ENCODE measurements at places on chromosomes 12 and 14. TPM values are rescaled to one million over a fixed set of nuclear protein-coding genes. Genes with fewer than 3 reads are reported as not detected.

DNA sequence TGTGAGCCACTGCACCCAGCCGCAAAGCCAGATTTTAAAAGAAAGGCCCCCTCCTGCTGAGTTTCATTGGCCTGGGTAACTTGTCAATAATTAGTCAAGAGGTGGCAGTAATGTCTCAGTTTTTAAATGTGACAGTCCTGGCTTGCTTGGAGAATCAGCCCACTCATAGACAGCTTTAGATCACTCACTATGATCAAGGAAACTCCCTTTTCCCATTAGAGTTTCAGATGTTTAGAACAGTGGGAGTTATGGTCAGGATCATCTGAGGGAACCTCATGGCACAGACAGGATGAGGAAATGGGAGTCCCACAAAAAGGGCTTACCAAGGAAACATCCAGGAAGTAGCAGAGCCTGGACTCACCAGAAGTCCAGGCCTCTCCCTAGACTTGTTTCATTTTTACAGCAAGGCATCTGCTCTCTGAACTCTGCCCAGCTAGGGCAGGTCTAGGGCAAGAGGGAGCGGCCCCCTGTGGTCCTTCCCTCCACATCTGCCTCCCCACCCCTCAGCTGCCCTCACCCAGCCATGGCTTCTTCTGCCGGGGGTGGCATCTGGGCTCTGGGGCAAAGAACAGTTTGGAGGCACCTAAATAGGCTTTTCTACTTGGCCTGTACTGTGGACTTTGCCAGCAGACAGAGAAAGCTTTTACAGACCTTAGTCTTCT is 11.2 kb downstream of the BCL2L14 start:
- no peak for DNase-seq

The LYSET gene
- 8.5 TPM for total RNA-seq

GRCh38 chr14:54848910-54849309 is 53.7 kb downstream of the GCH1 start:
- no peak for DNase-seq

DNA sequence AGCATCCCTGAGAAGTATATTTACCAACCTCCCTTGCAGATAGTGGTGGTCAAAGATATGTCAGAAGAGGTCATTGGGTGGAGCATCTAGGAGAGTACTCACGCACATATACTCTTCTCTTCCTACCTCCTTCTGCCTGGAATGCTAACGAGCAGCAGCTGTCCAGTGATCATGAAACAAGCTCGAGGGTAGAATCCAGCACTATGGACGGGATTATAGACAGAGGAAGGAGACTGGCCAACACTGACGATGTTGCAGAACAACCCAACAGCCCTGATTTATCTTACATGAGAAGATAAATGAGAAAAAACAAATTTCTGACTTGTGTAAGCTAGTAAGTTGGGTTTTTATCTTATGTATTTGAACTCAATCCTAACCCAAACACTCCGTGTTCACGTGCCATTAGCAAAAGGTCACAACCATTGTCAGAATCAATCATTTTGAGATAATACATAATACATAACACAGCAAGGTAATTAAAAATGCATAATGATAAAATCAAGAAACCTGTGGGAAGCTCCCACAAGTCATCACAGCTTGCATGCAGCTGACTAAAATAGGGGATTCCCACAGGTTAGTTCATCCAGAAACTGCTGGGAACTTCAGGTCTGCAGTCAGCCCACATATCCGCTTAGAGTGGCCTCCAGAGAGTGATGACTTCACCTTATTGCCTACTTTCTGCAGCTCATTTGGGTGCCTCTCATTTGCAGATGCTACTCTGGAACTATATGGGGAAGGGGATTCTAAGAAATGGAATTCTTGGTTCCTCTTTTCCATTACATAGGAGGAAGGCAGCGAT is 36.3 kb upstream of the STK38L start:
- no peak for DNase-seq

DNA sequence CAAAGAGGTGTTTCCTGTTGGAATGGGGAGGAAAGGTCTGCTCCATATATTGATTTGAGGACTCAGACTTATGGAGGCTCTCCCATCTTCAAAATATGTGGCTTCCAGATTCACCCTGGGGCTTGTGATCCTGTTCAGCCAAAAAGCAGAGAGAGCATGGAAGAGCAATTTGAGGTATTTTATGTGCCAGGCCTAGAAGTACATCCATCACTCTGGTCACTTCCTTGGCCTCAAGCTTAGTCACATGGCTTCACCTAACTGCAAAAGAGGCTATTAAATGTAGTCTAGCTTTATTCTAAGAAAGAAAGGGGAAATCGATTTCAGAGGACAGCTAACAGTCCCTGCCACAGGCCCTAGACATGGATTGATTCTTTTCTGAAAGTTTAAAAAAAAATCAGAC is 86.2 kb downstream of the C12orf50 start:
- no peak for DNase-seq

GRCh38 chr12:131275824-131276223 is 322.1 kb downstream of the ADGRD1 start:
- no peak for DNase-seq

DNA sequence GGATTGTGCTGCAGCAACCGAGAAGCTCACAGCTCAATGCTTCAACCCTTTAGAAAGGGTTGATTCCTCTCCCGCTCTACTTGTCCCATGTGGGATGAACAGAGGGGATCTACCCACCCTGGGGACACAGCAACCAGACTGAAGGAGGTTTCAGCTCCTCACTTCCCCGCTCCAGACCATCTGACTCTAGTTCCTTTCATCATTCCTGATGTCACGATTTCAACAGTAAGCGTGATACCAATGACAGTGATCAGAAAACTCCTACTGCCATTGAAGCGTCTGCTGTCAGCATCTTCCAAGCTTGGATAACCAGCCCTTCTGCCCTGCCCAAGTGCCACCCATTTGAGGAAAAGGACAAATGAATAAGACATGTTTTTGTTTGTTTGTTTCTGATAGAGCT is 14.3 kb downstream of the SERPINA1 start:
- DNase-seq, result no peak

DNA sequence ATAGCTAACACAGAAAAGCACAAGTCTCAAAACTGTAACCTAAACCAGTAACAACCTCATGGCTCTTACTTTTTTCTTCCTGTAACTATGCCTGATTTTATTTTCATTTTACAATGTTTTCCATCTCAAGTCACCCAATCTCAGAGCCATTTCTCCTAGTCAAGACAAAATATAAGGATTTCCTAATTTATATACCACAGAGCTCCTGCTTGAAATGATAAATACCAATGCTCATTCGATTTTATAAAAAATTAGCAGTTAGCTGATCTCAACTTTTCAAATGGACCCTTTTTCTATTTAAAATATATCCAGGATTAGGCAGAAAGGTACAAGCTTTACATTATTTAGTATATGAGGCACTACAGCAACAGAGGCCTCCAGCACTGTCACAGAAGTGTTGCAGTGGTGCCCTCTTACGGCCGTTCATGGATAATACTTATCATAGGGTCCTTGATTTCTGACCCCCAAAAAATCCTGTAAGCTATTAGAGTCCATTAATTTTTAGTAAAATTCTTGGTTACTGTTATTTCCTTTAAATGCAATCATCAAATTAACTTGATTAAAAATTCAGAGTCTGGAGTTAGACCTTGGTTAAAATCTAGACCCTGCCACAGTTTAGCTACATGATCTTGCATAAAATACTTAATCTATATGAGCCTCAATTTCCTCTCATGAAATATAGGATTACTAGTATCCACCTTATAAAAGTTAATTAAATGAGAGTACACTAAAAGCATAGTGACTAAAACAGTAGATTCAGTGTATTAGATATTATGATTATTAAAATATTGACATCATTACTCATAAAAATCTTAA is 68.3 kb downstream of the SEC23A start:
- no peak for DNase-seq

The AVPR1A gene
- 0.38 TPM for total RNA-seq

GRCh38 chr14:103329401-103330347 is 4.4 kb upstream of the EIF5 start:
- peak; percentile 57 for DNase-seq

DNA sequence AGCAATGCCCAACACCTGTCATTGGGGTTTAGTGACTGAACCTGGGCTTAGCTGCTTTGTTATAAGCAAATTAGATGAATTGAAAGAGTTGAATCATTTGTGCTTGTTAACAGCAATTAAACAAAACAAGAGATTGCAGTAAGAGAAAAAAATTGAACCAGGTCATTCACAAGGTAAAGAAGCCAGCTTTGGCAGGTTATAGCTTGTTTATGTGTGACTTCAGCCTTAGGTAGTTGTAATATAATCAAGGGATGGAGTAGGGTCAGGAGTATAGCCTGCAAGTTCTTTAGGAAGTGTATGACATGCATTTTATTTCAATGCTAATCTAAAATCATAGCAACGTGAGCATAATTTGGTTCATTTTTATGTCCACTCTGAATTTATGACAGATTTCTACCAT is 63.4 kb upstream of the PLEKHG3 start:
- no peak for DNase-seq

DNA sequence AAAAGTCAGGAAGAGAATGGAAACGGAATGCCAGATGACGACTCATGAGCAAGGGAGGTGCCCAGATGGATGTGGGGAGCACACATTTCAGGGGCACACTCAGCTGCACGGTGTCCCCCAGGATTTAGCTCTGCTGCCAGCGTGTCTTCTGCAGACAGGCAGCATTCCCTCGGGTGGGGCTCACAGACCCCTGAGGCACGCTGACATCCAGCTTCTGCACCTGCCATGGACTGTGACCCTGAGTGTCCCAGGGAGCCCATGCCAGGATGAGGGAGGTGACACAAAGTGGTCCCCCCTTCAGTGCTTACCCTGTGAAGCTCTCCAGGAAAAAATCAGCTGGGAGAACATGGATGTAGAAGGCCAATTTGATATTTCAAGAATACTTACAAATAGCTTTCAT is 84.2 kb downstream of the PIWIL1 start:
- no peak for DNase-seq

GRCh38 chr14:70808416-70809224 is 693 bp downstream of the MAP3K9 start:
- peak; percentile 69 for DNase-seq

The SDR9C7 gene
- not detected for total RNA-seq

- DNase-seq, result no peak
These were observed 39.4 kb upstream of the TMPRSS12 start for GRCh38 chr12:50803230-50803875.

DNA sequence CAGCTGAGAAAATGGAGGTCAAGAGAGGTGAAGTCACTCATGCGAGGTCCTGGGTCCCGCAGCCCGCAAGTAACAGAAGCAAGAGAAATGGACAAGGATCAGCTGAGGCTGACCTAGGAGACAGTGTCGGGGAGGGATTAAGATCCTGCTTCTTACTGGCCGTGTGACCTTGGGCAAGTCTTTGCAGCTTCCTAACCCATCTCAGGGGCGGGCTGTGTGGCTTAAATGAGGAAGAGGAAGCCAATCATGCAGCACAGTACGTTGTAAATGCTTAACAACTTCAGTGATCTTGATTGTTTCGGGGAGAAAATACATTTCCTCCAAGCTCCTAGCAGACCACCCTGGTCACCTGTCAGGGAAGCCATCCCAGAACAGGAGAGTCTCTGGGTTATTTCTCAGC is 7.1 kb upstream of the PGF start:
- DNase-seq, result no peak

The ITGA7 gene
- 9.4 TPM for total RNA-seq

GRCh38 chr12:25730489-25731349 is 177.6 kb upstream of the LMNTD1 start:
- DNase-seq, result no peak

The CPM gene
- total RNA-seq, result 15.3 TPM

The RNU4-1 gene
- 1,121 TPM for total RNA-seq

The TMCC3 gene
- total RNA-seq, result 6.9 TPM

DNA sequence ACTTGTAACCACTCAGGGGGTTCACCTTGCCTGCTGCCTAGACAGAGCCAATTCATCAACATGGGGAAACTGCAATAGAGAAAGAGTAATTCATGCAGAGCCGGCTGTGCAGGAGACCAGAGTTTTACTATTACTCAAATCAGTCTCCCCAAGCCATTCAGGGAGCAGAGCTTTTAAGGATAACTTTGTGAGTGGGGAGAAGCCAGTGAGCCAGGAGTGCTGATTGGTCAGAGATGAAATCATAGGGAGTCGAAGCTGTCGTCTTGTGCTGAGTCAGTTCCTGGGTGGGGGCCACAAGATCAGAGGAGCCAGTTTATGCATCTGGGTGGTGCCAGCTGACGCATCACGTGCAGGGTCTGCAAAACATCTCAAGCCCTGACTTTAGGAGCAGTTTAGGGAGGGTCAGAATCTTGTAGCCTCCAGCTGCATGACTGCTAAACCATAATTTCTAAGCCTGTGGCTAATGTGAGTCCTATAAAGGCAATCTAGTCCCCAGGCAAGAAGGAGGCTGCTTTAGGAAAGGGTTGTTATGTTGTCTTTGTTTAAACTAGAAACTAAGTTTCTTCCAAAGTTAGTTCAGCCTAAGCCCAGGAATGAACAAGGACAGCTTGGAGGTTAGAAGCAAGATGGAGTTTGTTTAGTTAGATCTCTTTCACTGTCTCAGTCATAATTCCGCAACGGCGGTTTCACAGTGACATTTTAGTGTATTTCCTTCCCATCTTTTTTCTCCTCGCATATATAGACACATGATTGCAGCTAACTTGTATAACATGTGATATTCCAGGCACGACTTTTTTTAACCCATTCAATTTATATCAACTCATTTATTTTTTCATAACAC is 68.9 kb upstream of the NCOR2 start:
- DNase-seq, result no peak

GRCh38 chr14:80078501-80078900 is 132.8 kb downstream of the DIO2 start:
- no peak for DNase-seq

DNA sequence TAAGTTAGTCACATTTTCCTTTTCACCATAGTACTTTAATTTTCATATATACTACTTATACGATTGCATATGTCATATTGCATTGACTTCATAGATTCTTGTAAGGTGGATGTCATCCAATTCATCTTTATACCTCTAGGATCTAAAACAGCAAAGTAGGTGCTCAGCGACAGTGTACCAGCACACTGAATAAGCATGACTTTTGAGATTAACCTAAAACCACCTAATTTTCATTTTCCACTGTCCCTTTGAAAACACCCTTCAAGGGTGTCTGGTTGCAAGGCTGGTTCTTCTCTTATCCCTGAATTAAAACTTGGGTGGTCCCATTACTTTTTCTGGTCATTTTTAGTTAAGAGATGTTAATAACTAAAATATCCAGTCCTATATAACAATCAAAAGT is 4.4 kb downstream of the GPR19 start:
- DNase-seq, result no peak

The PTCSC3 gene
- total RNA-seq, result not detected
